ENCODE measurements at places on chromosomes 1 and 21.

GRCh38 chr1:54255026-54255702 lies 55.2 kb downstream of the MRPL37 start:
- DNase-seq: no peak

GRCh38 chr1:212301580-212301979 lies 16.4 kb downstream of the PPP2R5A start:
- peak; percentile 73 for DNase-seq

- no peak for DNase-seq
Observed at GRCh38 chr1:93905734-93906133, 3.5 kb downstream of the GCLM start.

GRCh38 chr1:233675446-233675845 lies 61.5 kb downstream of the KCNK1 start:
- DNase-seq: no peak

DNA sequence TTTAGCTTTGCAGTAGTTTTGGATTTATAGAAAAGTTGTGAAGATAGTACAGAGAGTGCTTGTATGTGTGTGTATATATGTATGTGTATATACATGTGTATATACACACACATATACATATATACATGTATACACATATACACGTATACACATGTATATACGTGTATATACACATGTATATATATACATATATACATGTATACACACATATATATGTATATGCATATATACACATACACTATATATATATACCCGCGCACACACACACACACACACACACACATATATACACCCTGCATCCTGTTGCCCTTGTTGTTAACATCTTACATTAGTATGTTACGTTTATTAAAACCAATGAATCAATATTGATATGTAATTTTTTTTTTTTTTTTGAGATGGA lies 24.3 kb downstream of the RPRD2 start:
- no peak for DNase-seq

DNA sequence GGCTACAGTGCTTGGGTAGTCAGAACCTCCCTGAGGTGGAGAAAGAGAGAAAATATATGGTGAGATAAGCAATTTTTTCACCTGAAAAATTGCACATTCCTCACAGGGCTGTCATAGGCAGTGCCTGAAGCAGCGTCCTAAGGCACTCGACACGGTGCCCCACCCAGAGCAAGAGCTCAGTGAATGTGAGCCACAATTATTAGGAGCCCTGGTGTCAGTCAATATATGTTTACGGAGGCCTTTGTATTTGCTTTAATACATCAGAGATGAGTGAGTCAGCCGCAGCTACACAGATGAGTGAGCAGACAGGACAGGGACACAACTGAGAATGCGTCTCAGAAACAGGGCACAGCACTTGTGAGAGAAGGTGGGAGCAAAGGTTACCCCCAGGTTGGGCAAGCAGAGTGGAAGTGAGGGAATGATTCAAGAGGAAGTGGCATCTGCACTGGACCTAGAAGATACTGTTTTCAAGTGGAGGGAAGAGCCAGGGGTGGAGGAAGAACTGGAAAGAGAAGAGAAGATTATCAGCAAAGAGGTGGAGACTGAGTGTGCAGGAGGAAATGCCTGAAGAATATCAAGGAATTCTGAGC lies 5.2 kb upstream of the PIGC start:
- DNase-seq: no peak

DNA sequence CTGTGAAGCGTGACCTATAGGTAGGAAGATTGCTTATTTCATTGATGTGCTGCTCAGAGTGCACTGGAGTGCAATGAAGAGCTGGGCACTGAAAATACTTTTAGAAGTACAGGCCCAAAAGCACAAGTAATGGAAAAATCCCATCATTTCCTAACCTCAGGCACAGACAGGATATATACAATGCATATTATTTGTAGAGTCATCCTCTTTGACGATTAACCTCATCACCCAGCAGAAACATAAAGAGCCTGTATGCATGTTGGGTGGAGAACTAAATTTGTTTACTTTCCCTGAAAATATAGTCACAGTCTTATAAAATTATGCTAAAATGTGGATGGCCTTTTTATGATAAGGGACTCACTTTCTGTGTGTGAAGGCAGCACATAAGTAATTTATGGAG lies 98.1 kb downstream of the TNNI3K start:
- no peak for DNase-seq

- no peak for DNase-seq
Observed at GRCh38 chr1:201362906-201363305, 14.6 kb downstream of the TNNT2 start.

- DNase-seq: no peak
Observed at GRCh38 chr1:21189906-21190500, 13.3 kb upstream of the EIF4G3 start.

GRCh38 chr1:154624746-154625643 lies 17.0 kb upstream of the ADAR start:
- no peak for DNase-seq

DNA sequence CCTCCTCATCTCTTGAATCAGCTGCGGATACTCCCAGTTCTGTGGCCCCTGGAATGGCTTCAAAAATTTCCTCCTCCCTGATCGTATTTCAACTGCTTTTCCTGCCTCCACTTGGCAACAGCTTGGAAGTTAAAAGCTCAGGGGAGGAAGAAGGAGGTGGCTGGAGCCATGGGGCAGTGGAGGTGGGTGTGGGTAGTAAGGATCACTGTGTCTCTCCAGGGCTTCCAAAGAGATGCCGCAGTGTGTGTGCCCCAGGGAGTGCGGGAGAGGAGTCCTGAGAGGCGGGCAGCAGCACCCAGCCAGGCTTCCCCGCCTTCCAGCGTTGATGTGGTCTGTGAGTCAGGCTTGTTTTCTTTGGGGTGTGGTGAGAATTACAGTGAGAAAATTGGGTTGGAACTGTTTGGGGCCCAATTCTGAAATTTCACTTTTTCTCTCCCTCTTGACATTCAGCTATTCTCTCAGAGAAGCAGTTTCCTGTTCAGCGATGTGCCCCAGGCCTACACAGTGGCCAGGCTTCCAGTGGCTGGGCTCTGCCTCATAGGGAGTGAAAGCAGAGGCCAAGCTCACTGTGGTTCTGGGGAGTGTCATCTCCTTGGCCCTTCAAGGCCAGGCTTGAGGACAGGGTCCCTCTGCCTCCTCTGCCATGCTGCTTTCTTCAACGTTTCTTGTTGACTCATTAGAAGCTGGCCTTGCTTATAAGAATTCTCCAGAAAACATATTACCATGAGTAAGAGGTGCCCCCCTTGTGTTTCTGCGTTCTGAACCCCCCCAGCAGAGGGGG lies 69.0 kb downstream of the PGM1 start:
- DNase-seq: peak; percentile 18

GRCh38 chr1:103180660-103181059 lies 72.3 kb upstream of the COL11A1 start:
- peak; percentile 1 for DNase-seq

DNA sequence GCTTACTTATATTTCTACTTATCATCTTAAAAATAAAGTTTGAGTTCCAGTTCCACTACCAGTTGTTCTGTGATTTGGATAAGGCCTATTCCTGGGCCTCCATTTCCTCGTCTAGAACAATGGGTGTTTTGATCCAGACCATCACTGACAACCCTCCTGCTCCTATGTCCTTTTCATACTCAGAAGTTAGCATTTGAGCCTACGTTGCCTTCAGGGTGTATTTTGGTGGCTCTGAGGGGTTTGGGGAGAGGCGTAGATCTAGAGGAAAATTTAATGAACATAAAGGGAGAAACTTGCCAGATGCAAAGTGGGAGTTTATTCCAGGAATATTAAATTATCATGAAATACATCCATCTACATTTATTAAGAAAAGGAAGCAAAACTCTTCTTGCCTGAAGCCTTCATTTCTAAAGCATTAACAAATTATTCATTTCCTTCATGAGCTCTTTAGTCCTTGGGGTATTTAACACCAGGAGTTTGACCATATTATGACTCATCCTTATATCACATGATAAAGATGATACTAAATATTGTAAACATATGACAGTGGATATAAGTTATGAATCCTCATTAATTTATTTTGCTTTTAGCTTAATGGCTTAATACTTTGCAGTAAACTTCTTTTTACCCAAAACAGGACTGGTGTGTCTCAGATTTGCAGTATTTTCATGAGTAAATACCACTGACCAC lies 47.2 kb upstream of the SYT14 start:
- no peak for DNase-seq

DNA sequence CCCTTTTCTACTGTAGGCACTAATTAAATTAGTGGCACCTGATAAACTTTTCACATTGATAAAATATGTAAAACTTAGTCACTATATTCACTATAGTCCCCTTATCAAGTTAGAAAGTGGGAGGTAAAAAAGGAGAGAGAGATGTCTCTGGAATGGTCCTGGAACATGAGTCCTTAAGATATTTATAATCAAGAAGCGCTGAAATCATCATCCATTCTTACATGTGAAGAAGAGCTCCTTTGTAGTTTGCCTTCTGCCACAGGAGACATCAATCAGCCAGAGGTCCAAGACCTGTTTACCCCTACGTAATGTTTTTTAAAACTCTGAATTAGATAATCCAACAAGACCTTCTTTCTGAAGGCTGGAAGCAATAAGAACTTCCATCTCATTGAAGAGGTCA lies 65.3 kb downstream of the GATAD2B start:
- no peak for DNase-seq

DNA sequence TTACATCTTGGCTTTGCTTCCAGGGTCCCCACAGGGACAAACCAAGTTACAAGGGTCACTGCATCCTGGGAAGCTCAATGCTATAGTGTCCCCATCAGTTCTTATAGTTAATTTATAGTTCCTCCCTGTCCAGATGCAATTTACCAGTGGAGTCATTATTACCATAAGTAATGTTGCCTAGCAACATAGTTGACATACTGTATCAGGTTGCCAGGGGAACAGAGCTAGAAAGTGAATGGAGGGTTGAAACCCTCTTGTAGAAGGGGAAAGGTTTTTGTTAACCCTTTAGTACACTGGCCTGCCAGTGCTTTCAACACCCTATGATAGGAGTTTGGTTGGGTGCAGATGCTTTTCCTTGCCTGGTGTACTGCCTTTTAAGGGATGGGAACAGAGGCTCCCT lies 34.3 kb upstream of the TTC4 start:
- peak; percentile 52 for DNase-seq

- DNase-seq: no peak
Observed at GRCh38 chr21:23686737-23687523, 1920.4 kb downstream of the MRPL39 start.

DNA sequence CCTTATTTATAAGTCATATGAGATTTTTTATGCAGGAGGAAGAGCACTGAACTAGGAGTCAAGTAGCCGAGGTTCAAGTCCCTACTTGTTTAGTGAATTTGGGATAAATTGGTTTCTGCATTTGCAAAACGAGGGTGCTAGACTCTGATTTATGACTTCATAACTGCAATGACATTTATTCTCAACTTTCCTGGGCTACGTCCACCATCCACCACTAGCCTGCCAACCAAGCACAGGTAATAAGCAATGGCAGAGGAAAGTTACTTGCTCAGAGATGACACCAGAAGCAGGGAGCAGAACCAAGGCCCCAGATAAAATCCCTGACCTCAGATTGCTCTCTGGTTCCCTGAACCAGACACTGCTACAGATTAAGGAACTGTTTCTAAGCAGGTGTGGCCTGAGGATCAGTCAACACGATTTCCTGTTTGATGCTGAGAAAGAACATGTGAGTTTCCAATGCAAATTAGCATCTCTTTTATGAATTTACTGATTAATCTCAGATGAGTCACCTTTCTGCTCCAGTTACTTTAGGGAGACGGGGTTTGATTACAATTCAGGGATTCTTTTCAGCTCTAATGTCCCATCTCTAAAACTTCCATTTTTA lies 52.7 kb downstream of the PLPP3 start:
- no peak for DNase-seq

DNA sequence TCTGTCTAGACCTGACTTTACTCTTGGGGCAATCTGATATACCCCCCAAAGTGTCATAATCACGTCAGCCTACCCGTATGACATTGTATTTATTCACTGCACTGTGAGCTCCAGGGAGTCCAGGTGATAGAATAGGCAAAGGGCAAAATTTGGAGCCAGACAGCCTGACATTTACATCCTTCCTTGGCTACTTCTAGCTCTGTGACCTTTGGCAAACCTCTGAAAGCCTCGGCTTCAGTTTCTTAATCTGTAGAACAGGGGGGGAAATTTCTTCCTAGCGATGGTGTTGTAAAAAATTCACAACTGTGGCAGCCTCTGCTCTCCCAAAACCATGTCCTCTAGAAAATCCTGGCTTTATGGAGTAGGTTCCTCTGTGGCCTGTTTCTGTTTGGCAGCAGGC lies 240.9 kb downstream of the KIF26B start:
- peak; percentile 57 for DNase-seq

DNA sequence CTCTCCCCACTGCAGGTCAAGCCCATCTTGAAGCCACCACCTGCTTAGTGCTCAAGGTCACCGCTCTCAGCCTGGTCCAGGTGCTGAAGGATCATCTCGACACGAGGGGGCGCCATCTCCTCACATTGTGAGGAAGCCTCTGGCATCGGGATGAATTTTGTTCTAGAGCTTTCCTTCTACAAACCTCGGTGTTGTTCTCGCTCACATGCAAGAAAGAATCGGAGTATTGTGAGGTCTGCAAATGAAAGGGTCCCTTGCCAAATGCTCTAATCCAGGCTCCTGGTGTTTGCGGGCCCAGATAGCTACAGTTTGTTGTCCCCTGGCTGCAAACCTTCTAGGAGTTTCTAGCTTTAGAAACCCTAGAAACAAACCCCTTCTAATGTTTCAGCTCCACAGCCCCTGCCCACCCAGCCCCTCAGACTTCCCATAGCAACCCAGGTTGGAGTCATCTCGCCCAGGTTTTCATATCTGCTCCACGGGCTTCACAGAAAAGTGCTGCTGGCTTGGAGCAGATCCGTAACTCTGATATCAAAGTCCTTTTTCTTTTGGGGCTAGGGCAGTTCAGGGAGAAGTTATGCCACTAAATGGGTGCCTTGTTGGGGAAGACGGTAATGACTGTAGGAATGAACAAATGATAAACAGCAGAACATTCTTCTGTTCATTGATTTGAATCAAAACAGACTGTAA lies 8.6 kb upstream of the ATP5PO start:
- peak; percentile 87 for DNase-seq

- no peak for DNase-seq
Observed at GRCh38 chr1:6118415-6118814, 61.7 kb downstream of the CHD5 start.

DNA sequence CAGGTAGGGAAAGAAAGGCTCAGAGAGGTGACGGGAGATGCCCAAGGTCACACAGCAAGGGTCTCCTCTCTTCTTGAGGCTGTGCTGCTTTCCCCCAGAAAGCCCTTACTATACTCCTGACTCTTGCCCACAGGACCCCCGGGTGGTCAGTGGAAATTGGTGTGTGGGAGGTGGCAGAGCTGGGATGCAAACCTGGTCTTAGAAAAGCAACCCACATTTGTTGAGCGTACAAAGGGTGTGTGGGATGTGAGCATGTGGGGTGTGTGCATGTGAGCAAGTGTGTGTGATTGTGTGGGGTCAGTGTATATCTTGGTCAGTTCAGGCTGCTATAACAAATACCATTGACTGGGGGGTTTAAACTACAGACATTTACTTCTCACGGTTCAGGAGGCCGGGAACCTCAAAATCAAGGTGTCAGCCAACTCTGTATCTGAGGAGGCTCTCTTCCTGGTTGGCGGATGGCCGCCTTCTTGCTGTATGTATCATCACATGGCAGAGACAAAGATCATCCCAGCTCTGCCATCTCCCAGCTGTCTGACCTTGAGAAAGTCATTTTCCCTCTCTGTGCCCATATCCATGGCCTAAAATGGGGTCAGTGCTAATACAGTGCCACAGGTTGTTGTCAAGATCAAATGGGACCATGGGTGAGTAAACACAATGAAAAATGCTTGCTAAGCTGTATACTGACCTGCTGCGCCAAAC lies 268.5 kb downstream of the PTPRU start:
- no peak for DNase-seq

- DNase-seq: no peak
Observed at GRCh38 chr1:1430992-1431844, 4.3 kb upstream of the VWA1 start.

GRCh38 chr1:65229754-65230339 lies 79.5 kb upstream of the DNAJC6 start:
- DNase-seq: no peak
